ENCODE measurements at places on chromosomes 7 and 10. TPM values are rescaled to one million over a fixed set of nuclear protein-coding genes. Genes with fewer than 3 reads are reported as not detected.

Gene SPOCK2
- total RNA-seq: 209 TPM

Gene FAM131B
- total RNA-seq: 0.77 TPM

Gene GAD2
- not detected for total RNA-seq

Gene LAMB1
- not detected for total RNA-seq

Gene AOAH
- 5.2 TPM for total RNA-seq

Gene AOC1
- not detected for total RNA-seq

Gene DLX6
- total RNA-seq: not detected

Gene TMEM139
- total RNA-seq: 1.3 TPM

Gene NXPH1
- total RNA-seq: not detected

Gene CLDN3
- total RNA-seq: not detected

Gene NUDCD3
- 87.9 TPM for total RNA-seq

Gene ZNF800
- 26.4 TPM for total RNA-seq

Gene TAS2R4
- 1.0 TPM for total RNA-seq

Gene MSMB
- total RNA-seq: not detected

Gene SHTN1
- not detected for total RNA-seq

Gene STEAP1B
- not detected for total RNA-seq

Gene ADAM12
- 0.32 TPM for total RNA-seq

Gene MDFIC
- total RNA-seq: 86.0 TPM

Gene HOXA7
- total RNA-seq: not detected

Gene UCMA
- total RNA-seq: not detected

Gene RNF148
- total RNA-seq: not detected

Gene OPALIN
- total RNA-seq: not detected

Gene ZNF804B
- total RNA-seq: not detected

Gene CCL26
- not detected for total RNA-seq

Gene PRKG1
- not detected for total RNA-seq

Gene ANKRD7
- 0.70 TPM for total RNA-seq

Gene PRKAR2B
- total RNA-seq: 0.71 TPM

Gene HOGA1
- total RNA-seq: not detected

Gene STEAP4
- total RNA-seq: not detected

Gene RARRES2
- total RNA-seq: not detected

Gene TMEM196
- not detected for total RNA-seq

Gene ETV1
- total RNA-seq: not detected

Gene AP1S1
- 48.2 TPM for total RNA-seq

Gene GRID2IP
- 0.21 TPM for total RNA-seq

Gene NRP1
- total RNA-seq: 0.30 TPM

Gene CPN1
- total RNA-seq: not detected

Gene CYP3A7
- total RNA-seq: not detected

Gene NUTM2D
- 1.4 TPM for total RNA-seq

Gene ADRA2A
- total RNA-seq: not detected

Gene PTPN20
- 0.71 TPM for total RNA-seq

Gene TLX1
- total RNA-seq: not detected

Gene USP6NL
- 3.3 TPM for total RNA-seq

Gene A1CF
- total RNA-seq: not detected

Gene SPDYE11
- total RNA-seq: not detected

Gene TPK1
- total RNA-seq: 20.8 TPM

Gene BICC1
- total RNA-seq: 0.10 TPM

Gene RPEL1
- total RNA-seq: not detected

Gene CYP2E1
- 0.32 TPM for total RNA-seq

Gene GRID1
- not detected for total RNA-seq

Gene CHAT
- not detected for total RNA-seq

Gene LYZL1
- not detected for total RNA-seq

Gene CRYGN
- not detected for total RNA-seq

Gene TMEM26
- not detected for total RNA-seq

Gene HOXA10
- total RNA-seq: not detected

Data from activated naive CD4-positive, alpha-beta T cell treated with anti-CD3 and anti-CD28 coated beads, Interleukin-2, amount 50 U/mL, for 72 hours (primary cell).